Activated effector memory CD4-positive, alpha-beta T cell treated with anti-CD3 and anti-CD28 coated beads, Interleukin-2, amount 50 U/mL, for 16 hours (primary cell): ENCODE measurements at places on chromosomes 4 and X.

- DNase-seq: no peak
Measured at GRCh38 chr4:55089916-55090315, 35.5 kb downstream of the KDR start.

GRCh38 chrX:79366873-79367749 is at the start of gene ITM2A:
Gene ITM2A, minus strand, starts transcription at chrX:79367334. Its CDS starts 119 bp downstream, at chrX:79367215.
- peak; percentile 85 for DNase-seq

GRCh38 chrX:68983004-68983857 is 154.4 kb downstream of the EFNB1 start:
- no peak for DNase-seq

GRCh38 chr4:4428966-4429875 is 42.3 kb downstream of the NSG1 start:
- DNase-seq: no peak
